ENCODE measurements at places on chromosomes 3 and 15. TPM values are rescaled to one million over a fixed set of nuclear protein-coding genes. Genes with fewer than 3 reads are reported as not detected.

- H3K4me3 ChIP-seq: no peak overlapping the region
- no peak for DNase-seq
- H3K27ac ChIP-seq: no peak overlapping the region
- H3K27me3 ChIP-seq: peaks cover 15% of the 10 kb centered on the region
- H3K4me1 ChIP-seq: no peaks in the 10 kb centered on the region
Observed at GRCh38 chr15:69787791-69788190, 309.9 kb downstream of the TLE3 start.

DNA sequence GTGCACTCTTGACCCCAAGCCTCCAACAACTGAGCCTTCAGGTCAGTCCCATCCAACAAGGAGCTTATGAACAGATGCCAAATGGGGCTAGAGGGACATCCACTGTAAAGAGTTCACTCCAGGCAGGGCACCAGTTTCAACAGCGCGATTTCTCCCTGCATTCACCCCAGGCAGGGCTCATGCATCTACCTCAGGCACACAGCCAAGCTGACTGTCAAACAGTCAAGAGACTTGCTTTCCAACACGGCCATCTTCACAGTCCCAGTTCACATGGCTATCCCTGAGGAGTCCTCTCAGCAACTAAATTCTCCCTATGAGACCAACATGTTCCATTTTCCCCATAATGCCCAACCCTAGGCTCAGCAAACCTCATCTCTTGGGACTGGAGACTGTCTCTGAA is 17.7 kb downstream of the SLC25A20 start:
- H3K27me3 ChIP-seq: no peaks in the 10 kb centered on the region
- DNase-seq: no peak
- no peak overlapping the region for H3K4me3 ChIP-seq
- no peak overlapping the region for H3K27ac ChIP-seq
- H3K36me3 ChIP-seq: no peaks in the 10 kb centered on the region
- H3K4me1 ChIP-seq: no peaks in the 10 kb centered on the region

- H3K36me3 ChIP-seq: peaks cover 23% of the 10 kb centered on the region
- H3K27me3 ChIP-seq: no peaks in the 10 kb centered on the region
- peaks cover 8% of the 10 kb centered on the region for H3K4me1 ChIP-seq
- no peak overlapping the region for H3K4me3 ChIP-seq
- no peak overlapping the region for H3K27ac ChIP-seq
Observed at GRCh38 chr3:49523756-49524747, 30.2 kb upstream of the BSN start.

RBPMS2 gene
- total RNA-seq: 19.7 TPM

DNA sequence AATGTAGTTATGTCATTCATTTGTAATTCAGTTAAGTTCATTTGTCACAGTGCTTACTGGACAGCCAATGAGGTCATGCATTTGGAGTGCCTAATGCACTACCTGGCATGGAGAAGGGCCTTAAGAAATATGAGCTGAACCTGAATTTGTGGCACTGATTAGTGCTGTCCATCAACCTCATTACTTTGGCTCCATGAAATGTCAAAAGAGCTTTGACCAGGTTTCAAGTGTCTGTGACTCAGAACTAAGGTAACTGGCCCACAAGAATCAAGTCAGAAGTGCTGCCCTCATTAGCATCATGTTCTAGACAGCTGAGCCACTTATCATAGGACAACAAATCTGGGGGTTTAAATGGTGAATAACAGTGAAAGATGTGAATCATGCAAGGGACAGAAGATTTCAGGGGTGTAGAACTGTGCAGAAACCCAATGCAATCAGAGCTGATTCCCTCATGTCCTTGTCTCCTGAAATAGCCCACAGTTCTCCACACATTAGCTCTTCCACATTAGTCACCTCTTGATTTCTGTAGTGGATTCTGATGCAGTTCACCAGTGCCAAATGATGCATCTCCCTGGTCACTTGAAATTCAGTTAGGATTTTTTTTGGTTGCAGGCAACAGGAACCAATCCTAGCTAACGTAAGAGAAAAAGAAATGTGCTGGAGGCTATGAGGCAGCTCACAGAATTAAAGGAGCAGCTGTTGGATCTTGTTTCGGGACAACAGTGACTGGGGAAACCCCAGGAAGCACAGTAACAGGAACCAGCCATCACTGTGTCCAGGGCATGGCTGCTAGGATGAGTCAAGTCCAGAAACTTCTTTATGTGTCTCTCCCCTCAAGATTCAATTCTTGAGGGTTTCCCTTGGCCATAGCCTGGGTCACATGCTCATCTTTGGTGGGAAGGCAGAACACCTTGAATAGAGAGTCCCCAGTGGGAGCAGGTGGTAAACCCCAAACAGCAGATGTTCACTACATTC is 38.7 kb downstream of the CHST2 start:
- H3K4me1 ChIP-seq: peaks cover 7% of the 10 kb centered on the region
- peaks cover 7% of the 10 kb centered on the region for H3K27me3 ChIP-seq
- H3K36me3 ChIP-seq: no peaks in the 10 kb centered on the region
- no peak for DNase-seq
- H3K4me3 ChIP-seq: no peak overlapping the region

CCR9 gene
- total RNA-seq: not detected

GRCh38 chr3:111412656-111413055 is 129.3 kb upstream of the CD96 start:
- no peaks in the 10 kb centered on the region for H3K36me3 ChIP-seq
- no peak for DNase-seq
- no peak overlapping the region for H3K27ac ChIP-seq
- no peaks in the 10 kb centered on the region for H3K27me3 ChIP-seq
- no peak overlapping the region for H3K4me3 ChIP-seq
- no peaks in the 10 kb centered on the region for H3K4me1 ChIP-seq

UNC13C gene
- 1.3 TPM for total RNA-seq

DNA sequence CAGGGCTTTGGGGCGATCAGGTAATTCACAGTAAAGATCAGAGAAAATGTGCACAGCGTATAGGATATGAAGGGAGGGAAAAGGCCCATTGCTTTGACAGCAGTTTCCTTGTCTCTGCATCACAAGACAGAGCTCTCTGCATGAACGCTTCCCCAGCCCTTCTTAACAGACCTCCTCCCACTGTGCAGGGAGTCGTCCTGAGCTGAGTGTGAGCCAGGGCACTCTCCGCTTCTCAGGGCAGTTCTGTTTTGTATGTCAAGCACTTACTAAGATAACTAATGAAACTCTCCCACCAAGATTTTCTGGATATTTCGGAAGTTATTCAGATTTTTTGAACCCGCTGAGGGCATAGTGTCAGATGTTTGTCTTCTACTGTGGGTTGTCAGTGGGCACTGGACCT is 105.8 kb upstream of the C15orf61 start:
- DNase-seq: no peak
- H3K36me3 ChIP-seq: no peaks in the 10 kb centered on the region
- peaks cover 14% of the 10 kb centered on the region for H3K4me1 ChIP-seq
- H3K27me3 ChIP-seq: no peaks in the 10 kb centered on the region
- no peak overlapping the region for H3K4me3 ChIP-seq
- H3K27ac ChIP-seq: no peak overlapping the region

DNA sequence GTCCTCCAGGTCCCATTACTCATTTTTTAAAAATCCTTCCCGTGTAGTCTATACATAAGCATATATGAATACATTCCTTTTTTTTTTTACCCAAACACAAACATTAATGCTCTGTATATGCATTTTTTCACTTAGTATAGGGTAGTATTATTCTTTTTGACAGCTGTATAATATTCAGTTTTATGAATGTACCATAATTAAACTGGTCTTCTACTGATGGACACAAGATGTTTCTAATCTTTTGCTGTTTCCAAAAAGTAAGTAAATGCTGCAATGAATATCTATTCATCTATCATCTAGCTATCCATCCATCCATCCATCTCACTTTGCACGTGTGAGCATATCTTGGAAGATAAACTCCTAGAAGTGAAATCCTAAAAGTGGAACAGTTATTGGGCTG is 110.8 kb downstream of the IGF2BP2 start:
- H3K4me3 ChIP-seq: no peak overlapping the region
- H3K27me3 ChIP-seq: no peaks in the 10 kb centered on the region
- peaks cover 58% of the 10 kb centered on the region for H3K4me1 ChIP-seq
- no peak for DNase-seq
- H3K27ac ChIP-seq: no peak overlapping the region
- peaks cover 9% of the 10 kb centered on the region for H3K36me3 ChIP-seq

GRCh38 chr3:183265157-183265642 is 12.1 kb downstream of the B3GNT5 start:
- no peaks in the 10 kb centered on the region for H3K27me3 ChIP-seq
- H3K4me3 ChIP-seq: no peak overlapping the region
- H3K36me3 ChIP-seq: peaks cover 5% of the 10 kb centered on the region
- peaks cover 19% of the 10 kb centered on the region for H3K4me1 ChIP-seq

DNA sequence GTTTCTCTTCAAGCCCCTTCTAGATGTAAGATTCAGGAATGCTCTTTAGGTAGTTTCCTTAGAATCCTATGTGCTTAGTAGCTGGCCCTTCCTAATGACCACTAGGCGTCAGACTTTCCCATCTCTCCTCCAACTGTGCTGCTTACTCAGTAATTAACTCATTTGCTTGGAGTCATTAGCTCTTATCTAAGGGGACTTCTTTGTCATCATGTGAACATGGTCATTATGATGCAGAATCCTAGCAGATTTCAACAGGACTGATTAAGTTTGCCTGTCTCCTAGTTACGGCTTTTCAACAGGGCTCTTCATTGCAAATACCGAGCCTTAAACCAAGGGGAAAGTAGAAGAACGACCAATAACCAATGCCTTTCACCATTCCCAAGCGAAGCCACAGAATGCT is 46.4 kb downstream of the GJD2 start:
- DNase-seq: no peak
- no peaks in the 10 kb centered on the region for H3K4me1 ChIP-seq
- peaks cover 28% of the 10 kb centered on the region for H3K27me3 ChIP-seq
- H3K4me3 ChIP-seq: no peak overlapping the region
- H3K27ac ChIP-seq: no peak overlapping the region

GRCh38 chr3:36926292-36926897 is 18.5 kb downstream of the TRANK1 start:
- no peak for DNase-seq
- peaks cover 28% of the 10 kb centered on the region for H3K4me1 ChIP-seq
- H3K36me3 ChIP-seq: peaks cover 4% of the 10 kb centered on the region
- H3K27ac ChIP-seq: no peak overlapping the region

GRCh38 chr3:59749291-59749690 is 699.5 kb upstream of the CFAP20DC start:
- no peaks in the 10 kb centered on the region for H3K36me3 ChIP-seq
- H3K4me1 ChIP-seq: peaks cover 6% of the 10 kb centered on the region
- no peak for DNase-seq
- H3K27me3 ChIP-seq: peaks cover 7% of the 10 kb centered on the region

DNA sequence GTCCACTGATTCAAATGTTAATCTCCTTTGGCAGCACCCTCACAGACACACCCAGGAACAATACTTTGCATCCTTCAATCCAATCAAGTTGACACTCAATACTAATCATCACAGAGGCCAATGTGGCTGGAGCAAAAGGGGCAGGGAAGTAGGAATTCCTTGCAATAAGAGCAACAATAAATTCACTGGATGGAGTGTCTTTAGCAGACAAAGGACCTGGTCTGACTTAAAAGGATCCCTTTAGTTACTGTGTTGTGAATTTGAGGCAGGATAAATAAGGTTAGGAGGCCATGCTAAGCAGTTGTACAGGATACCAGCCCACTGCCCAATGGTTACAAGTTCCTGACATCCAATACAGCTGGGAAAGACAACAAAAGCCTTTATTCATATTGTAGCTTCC is 12.3 kb upstream of the GFM1 start:
- H3K4me1 ChIP-seq: no peaks in the 10 kb centered on the region
- H3K27ac ChIP-seq: no peak overlapping the region
- no peaks in the 10 kb centered on the region for H3K36me3 ChIP-seq
- no peak for DNase-seq
- no peak overlapping the region for H3K4me3 ChIP-seq

GRCh38 chr15:87547470-87548181 is 708.9 kb downstream of the NTRK3 start:
- no peak overlapping the region for H3K4me3 ChIP-seq
- peaks cover 9% of the 10 kb centered on the region for H3K27me3 ChIP-seq
- no peaks in the 10 kb centered on the region for H3K4me1 ChIP-seq
- H3K36me3 ChIP-seq: no peaks in the 10 kb centered on the region

Data from type B pancreatic cell (in vitro differentiated cells).